Brain (organoid and tissue), 16 donors: ENCODE measurements at places on chromosomes 6 and 20.

DNA sequence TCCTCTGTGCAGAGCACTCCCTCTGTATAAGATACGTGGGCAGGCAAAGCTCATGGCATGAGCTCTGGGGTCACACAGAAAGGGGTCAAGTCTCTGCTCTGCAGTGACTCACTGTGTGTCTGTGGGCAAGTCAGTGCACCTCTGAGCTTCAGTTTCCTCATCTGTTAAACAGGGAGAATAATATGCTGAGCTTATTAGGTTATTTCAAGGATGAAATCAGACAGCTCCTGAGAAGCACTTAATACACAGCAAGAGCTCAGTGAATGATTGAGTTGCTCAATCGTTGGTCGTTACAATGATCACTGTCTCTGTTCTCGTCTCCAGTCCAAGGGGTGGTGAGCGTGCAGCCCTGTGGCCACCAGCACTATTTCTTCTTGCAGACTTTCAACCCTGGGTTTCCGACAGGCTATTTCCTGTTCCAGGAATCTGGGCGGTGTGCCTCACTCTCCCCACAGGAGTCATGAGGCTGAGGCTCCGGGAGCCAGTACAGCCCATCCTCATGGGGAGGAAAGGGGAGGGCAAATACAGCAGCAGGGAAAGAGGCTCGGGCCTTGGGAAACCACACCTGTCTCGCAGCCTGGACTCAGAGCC is 28.9 kb downstream of the KIAA1755 start:
- DNase-seq: no peak

GRCh38 chr6:13478525-13478966 is 8.9 kb downstream of the GFOD1 start:
- no peak for DNase-seq

DNA sequence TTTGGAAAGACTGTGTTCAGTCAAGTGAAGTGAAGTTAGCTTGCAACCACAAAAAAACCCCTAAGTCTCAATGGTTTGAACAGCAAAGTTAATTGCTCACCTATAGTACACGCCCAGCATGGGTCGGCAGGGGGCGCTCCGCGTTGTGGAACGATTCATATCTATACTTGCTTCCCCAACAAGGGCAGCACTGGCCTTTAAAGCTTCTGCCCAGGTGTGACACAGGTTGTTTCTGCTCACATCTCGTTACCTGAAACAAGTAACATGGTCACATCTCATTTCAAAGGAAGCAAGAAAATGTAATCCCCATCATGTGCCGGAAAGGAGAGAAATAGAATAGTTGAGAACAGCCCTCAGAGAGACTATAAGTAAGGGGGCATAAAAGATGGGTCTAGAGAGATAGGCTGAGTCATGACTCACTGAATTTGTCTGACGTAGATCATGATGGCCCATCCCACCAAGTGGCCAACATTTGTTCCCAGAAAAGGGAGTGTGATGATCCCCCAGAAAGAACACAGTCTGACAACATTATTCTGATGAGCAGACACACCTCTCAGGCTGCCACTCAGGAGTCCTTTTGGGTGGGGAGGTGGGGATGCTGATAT is 29.0 kb downstream of the HNF4A start:
- peak; percentile 79 for DNase-seq

DNA sequence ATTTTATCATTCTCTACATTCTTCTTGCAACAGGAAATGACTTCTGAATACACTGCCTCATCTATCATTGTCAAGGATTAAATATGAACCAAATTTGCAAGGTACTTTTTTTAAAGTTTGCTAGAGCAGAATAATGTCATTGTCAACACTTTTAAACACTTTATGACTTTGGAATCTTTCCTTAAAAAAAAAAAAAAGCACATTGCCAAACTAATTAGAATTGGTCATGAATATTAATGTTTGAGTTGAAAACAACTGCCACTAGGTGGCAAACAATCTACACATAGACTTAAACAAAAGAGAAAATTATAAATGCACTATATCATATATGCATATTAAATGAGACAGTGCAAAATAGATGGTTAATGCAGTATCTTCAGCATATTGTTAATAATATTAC is 32.5 kb upstream of the TMEM244 start:
- DNase-seq: peak; percentile 23

DNA sequence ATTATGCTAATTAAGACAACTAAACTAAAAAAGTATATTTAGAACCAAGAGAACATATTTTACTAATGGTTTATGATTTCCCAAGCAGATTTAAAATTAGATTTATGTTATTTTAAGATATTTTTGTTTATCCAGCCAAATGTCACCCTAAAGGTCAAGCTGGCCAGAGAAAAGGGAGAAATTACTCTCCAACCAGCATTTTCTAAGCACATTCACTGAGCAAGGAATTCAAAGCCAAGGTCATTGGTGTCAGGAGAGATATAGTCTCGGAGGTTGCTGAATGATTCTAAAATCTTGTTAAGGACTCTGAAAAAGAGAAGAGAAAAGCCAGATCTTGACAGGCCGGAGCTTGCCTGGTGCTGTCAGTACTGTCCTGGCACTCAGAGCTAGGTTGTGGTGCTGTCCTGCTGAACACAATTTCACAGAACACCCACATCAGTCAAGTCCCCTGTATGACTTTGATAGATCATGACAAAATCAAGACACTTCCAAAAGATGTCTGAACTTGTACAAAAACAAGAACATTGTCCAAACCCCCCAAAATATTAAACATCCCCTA is 222.3 kb upstream of the SMLR1 start:
- DNase-seq: no peak

DNA sequence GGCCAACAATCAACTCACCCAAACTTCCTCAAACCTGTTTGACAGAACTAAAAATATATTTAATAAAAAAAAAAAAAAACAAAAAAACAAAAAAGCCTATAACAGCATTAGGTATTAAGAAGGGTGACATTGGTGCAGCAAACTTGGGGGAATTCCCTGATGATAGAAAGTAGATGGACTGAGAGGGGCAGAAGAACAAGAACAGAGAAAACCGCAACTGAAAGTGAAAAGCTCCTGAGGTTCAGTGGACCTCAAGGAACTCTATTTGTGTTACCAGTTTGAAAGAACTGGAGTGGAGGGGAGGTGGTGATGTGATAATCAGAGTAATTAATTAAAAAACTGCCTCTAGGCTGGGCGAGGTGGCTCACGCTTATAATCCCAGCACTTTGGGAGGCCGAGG is 53.8 kb downstream of the MACROD2 start:
- DNase-seq: no peak
